ENCODE measurements at places on chromosomes 16 and 17. TPM values are rescaled to one million over a fixed set of nuclear protein-coding genes. Genes with fewer than 3 reads are reported as not detected.

GRCh38 chr16:79415983-79416640 lies 184.4 kb downstream of the MAF start:
- DNase-seq: no peak

- DNase-seq: no peak
These were observed 3.3 kb downstream of the TAOK1 start for GRCh38 chr17:29393436-29393835.

DNA sequence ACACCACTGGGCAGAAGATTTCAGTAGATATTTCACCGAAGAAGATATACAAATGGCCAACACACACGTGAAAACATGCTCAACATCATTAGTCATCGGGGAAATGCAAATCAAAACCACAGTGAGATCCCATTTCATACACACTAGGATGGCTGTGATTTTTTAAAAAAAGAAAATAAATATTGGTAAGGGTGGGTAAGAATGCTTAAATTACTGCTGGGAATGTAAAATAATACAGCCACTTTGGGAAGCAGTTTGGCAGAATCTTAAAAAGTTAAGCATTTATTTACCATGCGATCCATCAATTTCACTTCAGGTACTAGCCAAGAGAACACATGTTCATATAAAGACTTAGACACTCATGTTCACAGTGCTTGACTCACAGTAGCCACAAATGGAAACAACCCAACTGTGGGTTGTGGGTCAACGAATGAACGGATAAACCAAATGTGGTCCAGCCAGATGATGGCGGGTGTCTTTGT lies 6.5 kb upstream of the C16orf74 start:
- no peak for DNase-seq

ADORA2B gene
- 5.2 TPM for total RNA-seq

SMPD3 gene
- not detected for total RNA-seq

ZPBP2 gene
- total RNA-seq: not detected

DNA sequence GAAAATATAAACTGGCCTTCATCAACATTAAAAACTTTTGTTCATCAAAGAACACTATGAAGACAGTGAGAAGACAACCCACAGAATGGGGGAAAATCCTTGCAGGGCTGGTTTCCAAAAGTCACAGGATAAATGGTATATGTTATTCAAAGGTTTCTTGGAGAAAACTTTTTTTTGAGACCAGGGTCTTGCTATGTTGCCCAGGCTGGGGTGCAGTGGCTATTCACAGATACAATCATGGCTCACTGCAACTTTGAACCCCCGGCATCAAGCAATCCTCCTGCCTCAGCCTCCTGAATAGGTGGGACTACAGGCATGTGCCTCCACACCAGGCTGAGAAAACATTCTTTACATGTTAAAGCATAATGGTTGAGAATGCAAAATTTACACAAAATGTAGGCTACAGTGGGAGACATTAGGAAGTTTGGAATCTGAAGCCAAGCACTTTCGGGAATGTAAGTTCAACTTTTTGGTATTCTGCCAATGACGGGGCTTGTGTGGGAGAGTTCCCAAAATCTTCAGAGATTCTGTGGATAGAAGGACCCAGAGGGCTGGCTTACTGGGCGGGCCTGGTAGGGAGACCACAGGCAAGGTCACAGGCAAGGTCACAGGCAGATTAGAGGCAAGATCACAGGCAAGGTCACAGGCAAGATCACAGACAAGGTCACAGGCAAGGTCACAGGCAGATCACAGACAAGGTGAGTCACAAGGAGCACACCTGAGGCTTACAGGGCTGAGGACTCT lies 24.2 kb upstream of the ATP2A3 start:
- no peak for DNase-seq

DNA sequence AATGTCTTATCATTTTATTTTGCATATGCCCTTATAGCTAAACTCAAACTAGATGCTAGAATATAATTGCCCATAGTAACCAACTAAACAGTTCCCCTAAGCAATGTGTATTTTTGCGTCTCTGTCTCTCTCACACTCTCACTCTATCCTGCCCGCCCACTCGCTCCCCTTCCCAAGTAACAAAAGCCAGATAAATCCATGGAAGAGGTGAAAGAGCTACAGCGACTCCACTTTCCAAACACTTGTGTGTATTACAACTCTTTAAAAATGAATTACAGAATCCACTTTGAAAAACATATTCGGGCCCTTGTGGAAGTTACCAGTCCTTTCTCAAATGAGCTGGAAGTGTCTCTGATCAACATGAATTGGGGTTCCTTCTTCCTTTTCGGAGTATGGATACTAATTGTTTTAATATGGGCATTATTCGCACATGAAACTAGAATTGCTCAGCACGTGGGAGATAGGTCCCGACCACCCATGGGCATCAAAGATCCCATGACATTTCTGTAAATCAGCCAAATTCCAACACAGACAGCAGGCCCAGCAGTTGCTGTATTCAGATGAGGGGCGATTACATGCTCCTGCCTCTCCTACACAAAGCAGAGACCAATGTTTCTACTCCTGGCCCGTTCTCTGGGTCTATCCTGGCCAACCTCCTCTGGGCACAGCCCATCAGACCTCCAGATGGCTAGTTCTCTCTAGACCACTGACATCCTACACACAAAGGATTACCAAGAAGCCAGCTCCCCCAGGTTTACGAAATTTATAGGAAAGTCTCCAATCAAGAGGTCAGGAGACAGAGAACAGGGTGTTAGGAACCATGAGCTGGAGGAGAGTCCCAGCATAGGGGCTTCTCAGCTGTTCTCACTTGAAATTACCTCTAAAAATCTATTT lies 121.5 kb downstream of the ZFHX3 start:
- DNase-seq: no peak

- peak; percentile 65 for DNase-seq
These were observed 4.9 kb upstream of the CBX4 start for GRCh38 chr17:79843816-79844800.

GRCh38 chr17:43634591-43635125 lies 27.1 kb downstream of the MEOX1 start:
- DNase-seq: no peak

GRCh38 chr17:17836250-17836817 lies 452 bp downstream of the SREBF1 start:
- DNase-seq: peak; percentile 98

- no peak for DNase-seq
These were observed 45.1 kb downstream of the CMTM4 start for GRCh38 chr16:66651474-66651765.

DNA sequence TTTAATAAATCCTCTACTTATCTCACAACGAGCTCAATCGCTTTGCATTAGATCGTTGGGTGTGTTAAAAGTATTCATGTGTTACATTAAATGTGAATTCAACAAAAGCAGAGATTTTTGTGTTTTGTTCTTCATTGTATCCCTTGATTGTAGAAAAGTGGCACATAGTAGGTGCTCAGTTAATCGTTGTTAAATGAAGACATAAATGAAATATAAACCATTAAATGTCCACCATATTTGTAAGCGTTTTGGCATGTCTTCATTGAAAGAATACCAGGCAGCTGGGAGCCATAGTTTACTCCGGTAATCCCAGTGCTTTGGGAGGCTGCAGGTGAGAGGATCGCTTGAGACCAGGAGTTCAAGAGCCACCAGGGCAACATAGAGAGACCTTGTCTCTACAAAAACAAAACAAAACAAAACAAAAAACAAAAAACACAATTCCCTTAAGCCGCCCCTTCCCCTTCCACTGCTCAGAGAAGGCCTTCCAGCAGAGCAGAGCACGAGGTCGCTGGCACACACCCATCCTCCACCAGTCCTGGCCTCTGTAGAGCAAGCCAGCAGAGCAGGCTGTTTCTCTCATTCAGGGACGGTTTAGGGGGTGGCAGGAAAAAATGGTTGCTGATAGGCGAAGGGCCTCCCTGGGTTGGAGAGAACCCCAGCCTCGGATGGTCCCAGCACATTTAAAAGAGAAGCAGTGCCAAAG lies 673 bp upstream of the CHD9 start:
- DNase-seq: no peak

DNA sequence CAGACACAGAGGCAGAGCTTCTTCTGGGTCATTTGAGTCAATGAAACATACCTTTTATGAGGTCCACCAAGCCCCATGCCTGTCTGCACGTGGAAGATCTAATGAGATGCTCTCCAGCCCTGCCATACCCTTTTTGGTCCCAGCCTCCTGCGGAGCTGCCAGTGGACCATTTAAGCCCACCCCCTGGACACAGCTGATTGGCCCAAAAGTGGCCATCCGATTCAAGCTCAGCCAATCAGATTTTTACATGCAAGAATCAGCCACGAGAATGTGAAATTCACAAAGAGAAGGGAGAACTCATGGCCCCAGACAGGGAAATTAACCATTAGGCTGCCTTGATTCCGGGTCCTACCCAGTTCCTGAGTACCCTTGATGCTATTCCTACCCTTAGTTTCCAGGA lies 231.0 kb upstream of the EEF2KMT start:
- no peak for DNase-seq

- DNase-seq: no peak
These were observed 53.0 kb downstream of the ATP2C2 start for GRCh38 chr16:84421081-84421937.
